ELR (cell line): ENCODE measurements at places on chromosomes 2 and 18.

- DNase-seq = no peak
These were observed 43.5 kb upstream of the LAPTM4A start for GRCh38 chr2:20094955-20095354.

GRCh38 chr2:170690640-170691039, 24.5 kb upstream of the SP5 start:
- DNase-seq = no peak

GRCh38 chr2:128313931-128314347, 4.7 kb downstream of the HS6ST1 start:
- DNase-seq = no peak

GRCh38 chr2:170277951-170278350, 100.0 kb downstream of the MYO3B start:
- no peak for DNase-seq

DNA sequence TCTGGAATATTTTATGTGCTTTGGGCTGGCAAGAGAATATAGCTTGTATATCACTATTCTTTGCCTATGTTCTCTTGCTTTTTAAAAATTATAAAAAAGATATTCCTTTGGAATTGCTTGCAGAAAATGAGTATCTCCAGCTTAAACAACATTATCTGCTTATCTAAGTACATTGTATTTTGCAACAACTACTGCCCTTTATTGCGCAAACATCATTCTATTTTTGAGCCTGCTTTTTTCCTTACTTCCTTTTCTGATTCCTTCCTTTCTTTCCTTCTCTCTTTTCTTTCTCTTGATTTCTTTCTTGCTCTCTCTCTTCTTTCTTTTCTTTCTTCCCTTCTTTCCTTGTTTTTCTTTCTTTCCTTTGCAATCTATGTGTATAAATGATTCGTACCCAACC, 74.0 kb downstream of the UNC80 start:
- no peak for DNase-seq

DNA sequence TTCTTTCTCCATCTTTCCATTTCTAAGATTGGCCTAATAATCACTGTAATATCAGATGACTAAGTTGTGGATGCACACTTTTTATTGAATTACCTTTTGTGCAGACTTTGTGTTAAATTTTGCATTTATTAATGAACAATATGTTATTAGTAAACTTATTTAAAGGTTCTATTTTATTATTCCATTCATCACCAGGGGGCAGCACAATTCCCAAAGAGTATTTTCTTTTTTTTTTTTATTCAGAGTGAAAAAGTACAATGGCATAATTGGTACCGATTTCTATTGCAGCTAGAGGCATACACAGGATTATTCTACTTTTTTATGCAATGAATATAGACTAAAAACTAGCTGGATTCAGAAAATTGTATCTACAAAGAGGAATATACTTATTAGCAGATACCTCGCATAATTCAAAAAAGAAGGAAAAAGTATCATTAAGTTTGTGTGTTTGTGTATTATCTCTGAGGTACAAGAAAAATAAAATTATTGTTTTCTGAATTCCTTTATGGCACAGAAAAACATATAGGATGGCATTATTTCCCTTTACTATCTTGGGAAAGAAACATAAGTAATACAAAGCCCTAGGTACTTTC, 390.6 kb downstream of the ERBB4 start:
- peak; percentile 58 for DNase-seq

GRCh38 chr2:102092535-102092934, 50.0 kb upstream of the IL1R1 start:
- DNase-seq = no peak

- DNase-seq = no peak
These were observed 95.1 kb upstream of the CCBE1 start for GRCh38 chr18:59792353-59792752.

GRCh38 chr18:63107931-63108330, 211.6 kb downstream of the BCL2 start:
- no peak for DNase-seq

DNA sequence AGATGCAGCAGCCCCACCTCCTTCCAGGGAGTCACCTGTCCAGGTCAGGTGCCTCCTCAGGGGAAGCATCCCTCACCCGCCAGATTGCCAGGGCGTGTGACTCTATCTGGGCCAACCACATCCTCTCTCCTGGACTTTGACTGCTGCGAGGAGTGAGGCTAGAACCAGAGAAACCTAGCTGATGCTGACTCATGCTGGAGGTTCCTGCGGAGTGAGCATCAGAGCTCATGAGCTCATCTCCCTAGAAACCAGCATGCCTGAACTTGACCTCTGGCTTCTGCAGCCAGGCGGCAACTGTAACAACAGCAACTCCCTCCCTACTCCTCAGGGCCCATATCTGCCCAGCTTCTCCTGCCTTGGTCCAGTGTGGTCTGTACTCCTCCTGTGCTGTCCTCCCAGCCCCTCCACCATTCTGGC, 28.3 kb upstream of the NT5DC4 start:
- DNase-seq = peak; percentile 99
